ENCODE measurements at places on chromosomes 2 and 18.

DNA sequence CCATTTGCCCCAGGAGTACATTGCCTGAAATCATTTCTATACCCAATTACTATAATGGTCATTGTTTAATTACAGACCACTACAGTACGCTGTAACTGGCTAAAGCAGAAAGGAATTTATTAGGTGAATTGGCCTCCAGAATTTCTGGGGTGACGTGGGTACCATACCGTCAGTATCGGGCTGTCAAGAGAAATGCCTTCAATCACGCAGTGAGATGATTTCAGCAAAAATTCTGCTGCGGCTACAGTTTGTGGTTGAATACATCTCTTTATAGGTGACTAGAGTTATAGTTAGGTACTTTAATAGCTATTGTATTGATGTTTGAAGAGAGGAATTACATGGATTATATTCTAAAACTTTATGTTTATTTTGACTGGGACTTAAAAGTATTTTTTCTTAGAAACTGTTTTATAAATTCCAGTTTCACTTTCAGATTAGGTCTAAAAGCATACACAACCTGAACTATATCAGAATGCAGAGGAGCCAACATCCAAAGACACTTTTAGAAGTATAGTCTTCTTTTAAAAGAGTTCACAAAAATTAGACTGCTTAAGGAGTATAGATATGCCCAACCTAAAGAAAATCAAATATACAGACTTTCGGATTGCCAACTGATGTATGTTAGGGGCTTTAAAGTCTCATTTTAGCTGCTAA lies 128.4 kb downstream of the TTC27 start:
- no peak for DNase-seq

DNA sequence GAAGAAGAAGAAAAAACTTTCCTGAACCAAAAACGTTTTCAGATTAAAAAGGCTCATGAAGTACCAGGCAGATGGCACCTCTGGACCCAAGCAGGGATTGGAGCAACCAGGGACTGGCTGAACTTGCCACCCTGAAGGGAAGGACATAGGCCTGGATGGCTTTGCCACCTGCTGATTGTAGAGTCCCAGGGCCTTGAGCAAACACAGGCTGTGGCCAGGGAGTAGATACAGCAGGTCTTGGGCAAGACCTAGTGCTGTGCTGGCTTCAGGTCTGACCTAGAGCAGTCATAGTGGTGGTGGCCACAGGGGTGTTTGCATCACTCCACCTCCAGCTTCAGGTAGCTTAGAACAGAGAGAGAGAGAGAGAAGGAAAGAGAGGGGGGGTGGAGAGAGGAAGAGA lies 231.5 kb upstream of the FBXO11 start:
- no peak for DNase-seq

- DNase-seq = no peak
Measured at GRCh38 chr18:77123320-77124231, 9.0 kb downstream of the MBP start.

DNA sequence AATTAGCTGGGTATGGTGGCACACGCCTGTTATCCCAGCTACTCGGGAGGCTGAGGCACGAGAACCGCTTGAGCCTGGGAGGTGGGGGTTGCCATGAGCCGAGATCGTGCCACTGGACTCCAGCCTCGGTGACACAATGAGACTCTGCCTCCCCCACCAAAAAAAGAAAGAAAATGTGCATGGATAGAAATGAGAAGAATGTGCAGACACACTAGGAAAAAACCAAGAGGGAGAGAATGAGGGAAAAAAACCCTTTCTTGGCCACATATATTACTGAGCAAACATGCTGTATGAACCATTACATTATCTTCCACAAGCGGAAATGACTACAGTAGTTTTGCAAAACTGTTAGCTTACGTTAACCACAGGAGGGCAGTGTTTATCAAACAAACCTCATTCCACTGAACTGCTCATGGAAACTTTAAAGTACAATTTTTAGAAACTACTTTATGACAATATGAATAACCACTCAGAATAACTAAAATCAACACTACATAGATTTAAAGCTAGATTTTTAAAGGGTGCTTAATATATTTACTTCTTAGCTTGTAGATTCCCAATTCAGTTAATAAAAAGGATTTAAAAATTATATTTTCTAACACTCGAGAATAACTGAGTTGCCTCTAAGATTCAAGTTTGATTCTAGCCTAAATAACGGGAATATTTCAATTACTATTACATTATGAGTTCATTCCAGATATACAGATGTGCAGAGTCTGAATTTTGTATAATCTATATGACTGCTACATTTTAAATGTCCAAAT lies 26.4 kb downstream of the ASXL2 start:
- peak; percentile 76 for DNase-seq

- no peak for DNase-seq
Measured at GRCh38 chr2:64792300-64792699, 138.6 kb upstream of the SERTAD2 start.

- no peak for DNase-seq
Measured at GRCh38 chr18:43949291-43949690, 672.0 kb upstream of the SYT4 start.

GRCh38 chr2:56128235-56128634 lies 55.6 kb upstream of the CCDC85A start:
- DNase-seq = no peak

DNA sequence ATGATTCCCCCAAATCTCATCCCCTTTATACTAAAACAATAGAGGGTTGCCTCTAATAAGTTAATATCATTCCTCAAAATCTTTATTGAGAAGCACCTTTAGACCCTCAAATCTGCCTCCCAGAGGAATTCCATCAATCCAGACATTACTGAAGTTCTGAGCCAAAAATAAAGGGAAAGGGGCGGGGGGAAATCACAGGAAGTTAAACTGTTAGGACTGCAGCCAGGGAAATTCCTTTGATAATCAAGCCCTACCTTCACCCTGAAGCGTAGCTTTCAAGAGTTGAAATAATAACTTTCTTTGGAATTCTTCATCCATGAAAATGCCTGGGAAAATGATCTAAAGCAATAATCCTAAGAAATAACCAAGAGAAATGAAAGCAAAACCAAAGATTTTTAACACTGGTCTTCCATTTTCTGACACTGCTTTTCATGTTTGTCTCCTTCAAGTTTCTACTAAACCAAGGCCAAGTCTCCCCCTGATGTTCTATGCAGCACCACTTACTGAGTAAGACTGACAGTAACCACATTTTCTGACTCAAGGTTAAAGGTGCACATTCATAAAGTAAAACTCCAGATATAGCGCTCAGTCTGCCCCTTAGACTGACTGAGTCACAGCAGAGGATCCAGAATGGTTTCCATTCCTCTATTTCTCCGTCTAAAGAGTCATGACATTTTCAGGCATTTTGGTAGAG lies 78.2 kb downstream of the TCF4 start:
- DNase-seq = no peak

DNA sequence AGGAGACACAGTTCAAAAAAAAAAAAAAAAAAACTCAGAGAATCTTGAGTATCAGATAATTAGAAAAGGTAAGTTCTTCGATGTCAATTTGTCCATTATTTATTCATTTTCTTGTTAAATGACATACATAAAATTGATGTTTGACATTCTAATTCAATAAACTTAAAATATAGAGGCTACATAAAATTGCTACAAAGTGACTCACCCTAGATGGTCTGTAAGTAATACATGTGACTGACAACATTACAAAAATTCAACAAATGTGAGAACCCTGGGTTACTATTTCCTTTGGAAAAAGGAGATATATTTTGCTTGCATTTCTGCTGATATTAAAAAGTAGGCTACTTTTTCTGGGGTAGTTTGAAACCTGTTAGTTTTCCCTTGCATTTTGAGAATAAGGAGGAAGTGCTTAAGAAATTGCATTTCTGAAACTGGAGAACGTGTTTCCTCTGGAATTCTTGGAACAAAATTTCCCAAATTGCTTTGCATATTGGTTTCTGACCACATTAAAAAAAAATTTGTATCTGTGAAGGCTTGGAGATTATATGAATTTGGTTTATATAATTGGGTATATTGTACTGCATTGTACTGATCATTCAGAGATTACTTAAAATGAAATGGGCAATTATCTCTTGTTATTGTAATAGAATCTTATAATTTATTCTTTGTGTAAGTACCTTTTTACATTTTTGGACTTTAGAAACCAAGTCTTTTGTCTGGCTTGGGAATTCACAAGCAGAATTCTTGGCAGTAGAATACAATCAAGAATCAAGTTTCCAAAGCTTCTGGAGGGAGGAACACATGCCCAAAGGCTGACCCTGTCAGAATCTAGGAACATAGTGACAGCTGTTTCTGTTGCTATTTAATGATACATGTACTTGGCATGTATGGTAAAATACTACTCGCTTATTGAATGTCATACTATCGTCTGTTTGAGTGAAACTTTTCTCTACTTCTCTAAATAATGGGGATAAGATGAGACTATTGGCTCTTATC lies 106.1 kb downstream of the DSEL start:
- DNase-seq = no peak

GRCh38 chr2:175154661-175155082 lies 13.3 kb downstream of the ATF2 start:
- DNase-seq = no peak

DNA sequence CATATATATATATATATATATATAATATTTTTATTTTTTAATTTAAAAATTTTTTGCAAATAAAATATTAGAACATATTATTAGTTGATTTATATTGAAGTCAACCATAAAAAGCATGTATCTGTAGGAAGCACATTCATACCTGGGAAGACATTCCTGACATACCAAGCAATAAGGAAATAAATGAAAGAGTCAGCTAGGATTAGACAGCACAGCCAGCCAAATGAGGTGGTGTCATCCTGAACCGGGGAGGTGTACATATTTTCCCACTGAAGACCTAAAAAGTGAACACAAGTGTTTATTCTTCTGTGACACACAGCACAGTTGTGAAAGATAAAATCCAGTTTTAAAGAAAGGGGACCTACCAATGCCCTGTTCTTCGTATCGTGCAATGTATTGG lies 149.2 kb downstream of the ABCA12 start:
- no peak for DNase-seq

- DNase-seq = peak; percentile 74
Measured at GRCh38 chr2:28327956-28328922, 64.4 kb upstream of the FOSL2 start.

DNA sequence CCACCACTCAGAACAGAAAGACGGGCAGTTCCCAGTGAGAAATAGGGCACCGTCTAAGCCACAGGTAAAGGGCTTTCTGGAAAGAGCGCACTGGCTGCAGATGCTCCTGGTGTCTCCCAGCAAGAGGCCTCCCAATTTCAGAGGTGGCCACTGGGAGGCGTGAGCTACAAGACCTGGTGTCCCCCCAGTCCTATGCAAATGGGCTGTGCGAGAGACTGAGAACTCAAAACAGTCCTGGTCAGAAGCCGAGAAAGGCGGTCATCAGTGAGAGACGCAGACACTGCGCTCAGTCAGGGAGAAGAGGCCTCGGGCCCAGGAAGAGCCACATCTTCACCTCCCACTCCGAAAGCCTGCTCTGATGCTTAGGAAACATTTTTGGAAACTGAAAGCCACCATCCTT lies 179.5 kb downstream of the EIPR1 start:
- no peak for DNase-seq

DNA sequence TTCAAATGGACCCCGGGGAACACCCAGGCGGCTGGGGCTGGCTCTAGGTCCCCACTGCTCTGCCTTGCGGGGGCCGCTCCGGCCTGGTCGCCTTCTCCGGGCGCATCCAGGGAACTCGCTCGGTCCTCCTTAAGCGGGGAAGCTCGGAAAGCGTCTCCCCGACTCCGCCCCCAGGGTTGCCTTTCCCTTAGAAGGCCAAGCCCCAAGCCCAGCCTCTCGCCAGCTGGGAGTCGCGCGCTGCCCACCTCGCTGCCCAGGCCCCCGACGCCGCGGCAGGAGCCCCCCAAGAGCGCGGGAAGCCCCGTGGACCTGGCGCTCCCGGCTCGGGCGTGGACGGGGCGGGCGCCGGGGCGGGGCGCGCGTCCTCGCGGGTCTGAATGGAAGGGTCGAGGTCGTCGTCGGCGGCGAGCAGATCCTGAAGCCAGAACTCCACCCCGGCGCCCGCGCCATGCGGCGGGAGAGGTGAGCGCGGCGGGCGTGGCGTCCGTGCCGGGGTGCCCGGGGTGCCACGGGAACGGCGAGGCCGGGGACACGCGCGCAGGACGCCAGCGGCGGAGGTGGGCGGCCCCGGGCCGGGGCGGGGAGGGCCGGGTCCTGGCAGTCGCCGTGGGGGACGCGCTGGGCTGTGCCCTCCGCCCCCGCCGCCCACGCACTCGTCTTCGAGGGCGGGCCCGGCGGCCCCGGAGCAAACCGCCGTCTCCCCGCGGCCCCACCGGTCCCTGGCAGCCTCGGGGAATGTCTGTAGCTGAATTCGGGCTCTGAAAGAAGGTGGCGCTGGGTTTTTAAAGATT lies at the start of gene BOK:
BOK (plus strand) TSS at position 214 of the 791 bp plus-strand sequence. CDS start 739 bp downstream, outside the sequence.
- DNase-seq = no peak

DNA sequence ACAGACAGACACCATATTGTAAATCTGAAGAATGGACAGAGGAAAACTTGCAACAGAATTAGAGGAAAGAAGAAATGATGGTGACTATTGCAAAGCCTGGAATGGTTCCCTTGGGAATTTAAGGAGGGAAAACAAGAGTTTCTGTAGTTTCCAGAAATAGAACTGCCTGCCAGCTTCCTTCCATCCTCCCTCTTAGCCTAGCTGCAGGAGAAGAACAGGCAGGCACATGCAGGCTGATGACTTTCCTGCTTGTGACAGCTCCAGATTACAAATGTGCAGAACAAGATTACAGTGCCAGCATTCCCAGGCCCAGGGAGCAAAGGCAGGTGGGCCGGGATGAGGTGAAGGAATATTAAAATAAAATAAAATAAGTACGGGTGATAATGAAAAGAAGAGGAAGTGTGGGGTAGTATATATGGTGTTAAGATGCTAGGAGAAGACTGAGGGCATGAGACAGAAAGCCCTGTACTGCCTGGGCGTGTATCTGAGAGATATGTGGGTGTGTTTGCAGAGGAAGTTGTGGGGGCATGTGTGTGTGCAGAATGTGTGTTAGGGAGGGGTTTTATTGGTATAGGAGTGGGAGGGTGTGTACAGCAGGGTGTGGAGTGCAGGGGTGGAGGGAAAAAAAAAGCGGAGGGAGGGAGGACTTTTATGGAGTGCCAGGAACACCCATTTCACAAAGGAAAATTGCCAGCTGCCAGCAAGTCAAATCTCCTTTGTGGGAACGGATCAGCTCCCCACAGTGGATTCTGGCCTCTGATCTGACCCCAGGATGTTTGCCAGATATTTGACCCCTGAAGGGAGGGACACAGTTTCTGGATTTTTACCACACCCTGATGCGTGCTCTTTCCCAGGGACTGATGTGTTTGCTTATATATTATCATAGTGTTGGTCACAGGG lies 43.9 kb upstream of the NEMP2 start:
- DNase-seq = peak; percentile 78

All from skin of body (tissue), 3 donors.